ENCODE measurements at places on chromosomes 13 and 19.

DNA sequence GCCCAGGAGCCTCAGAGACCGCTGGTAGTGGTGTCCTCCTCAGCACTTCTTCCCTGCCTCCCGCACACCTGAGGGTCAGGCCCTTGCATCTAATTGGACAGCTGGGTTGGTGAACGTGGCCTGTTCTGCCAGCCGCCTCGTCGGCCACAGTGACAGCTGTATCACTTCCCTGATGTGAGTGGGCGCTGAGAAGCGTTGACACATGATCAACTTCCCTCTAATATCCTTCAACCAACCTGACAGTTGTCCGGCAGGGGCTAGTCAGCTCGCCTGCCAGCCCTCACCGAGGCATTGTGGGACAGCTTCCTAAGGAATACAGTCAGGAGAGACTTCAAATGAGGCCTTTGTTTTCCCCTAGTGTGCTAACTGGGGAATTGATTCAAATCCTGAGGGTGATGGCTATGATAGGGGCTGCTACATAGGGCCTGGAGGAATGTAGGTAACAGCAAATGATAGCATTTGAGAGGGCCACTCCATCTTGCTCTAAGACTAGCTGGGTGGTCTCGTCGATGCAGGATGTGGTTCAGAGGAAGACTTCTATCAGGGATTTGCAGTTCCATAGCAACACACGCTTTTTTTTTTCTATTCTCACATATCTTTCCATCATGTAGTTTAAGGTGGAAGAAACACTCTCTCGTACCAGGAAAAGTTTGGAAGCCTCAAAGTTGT is 230.8 kb downstream of the TSHZ3 start:
- DNase-seq = no peak

DNA sequence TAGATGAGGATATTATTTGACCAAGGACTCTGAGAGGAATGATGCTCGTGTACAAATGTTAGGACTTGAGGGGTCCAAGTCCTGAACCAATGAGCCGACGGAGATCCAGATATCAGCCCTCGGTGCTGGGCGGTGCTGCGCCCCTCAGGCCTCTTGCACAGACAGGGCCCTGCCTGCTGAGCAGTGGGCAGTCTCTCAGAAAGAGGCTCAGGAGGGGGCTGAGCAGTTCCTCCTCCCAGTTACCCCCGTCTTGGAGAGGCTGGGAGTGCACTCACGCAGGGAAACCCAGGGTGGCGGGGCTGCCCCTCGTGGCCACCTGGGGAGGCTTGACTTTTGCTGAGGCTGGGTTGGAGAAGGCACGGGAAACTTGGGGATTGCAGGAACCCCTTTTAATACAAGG is 18.4 kb downstream of the TEX29 start:
- DNase-seq = no peak

DNA sequence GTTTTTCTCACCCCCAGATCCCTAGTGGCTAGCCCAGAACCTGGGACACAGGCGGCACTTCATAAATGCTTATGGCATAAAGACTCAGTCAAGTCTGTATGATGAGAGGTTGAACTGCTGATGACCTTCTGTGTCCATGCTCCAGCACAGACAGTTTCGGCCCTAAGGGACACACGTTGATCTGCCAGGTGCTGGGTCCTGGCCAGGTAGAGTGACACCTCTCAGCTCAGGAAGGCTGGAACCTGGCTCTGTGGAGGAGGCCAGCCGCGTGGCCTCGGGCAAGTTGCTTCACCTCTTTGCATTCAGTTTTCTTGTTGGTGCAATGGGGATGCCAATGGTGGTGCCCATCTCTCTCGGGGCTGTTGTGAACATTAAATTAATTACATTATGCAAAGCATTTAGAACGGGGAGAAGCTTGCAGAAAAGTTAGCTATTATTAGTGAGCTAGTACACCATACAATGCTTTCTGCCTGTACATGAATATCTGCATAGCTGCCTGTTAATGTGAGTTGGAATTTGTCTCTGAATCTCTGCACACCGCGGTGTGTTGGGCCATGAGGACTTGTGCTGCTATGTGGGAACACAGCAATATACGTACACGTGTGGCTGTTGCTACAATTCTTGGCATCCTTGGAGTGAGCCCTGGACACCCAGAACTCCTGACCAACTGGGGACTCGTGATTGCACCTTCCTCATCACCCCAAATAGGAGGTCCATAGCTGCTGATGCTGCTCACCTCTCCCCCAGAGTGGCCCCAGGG is 8.4 kb downstream of the GADD45B start:
- no peak for DNase-seq

DNA sequence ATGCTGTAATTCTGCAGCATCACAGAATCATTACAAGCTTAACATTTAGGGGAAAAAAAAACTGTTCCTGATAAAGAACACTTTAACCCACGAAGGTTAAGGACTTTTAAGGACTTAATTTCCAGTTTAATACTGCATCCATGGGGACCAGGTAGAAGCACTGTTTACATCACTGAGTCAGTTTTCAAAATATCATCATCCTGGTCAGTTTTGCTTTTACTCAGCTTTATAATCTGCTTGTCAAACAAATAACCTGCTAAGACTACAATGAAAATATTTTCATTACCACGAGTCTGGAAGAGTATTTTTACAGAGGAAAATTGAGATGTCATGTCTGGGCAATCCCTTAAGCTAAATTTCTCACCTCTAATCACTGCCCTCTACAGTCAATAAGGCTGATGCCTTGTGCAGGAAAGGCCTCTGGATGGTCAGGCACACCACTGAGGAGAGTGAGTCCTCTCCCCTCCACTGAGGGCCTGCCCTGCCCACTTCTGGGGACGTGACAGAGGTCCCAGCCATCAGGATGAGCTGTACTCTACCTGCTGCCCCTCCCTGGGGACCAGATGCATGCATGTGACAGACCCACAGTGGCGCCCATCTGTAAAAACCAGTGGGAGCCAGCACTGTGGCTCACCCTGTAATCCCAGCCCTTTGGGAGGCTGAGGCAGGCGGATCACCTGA is 31.0 kb downstream of the FOXO1 start:
- no peak for DNase-seq

DNA sequence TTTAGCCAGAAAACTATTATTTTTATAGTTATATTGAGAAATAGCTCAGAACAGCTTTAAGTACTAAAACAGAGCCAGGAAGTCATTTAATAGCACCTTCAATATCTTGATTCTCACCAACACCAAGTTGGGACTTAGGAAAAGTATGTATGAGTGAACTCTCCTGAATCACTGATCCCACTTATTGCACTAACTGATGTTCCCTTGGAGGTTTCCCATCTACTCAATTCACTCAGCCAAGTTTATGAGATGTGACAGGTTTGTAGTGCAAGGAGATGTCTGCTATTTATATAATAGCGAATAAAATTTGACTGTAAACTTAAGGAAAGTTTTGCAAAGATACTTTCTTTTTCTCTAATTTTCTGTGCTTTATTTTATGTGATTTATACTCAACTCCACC is 1147.6 kb upstream of the PCDH20 start:
- DNase-seq = no peak

GRCh38 chr19:52991484-52991883 is 22.2 kb upstream of the ERVV-1 start:
- no peak for DNase-seq

DNA sequence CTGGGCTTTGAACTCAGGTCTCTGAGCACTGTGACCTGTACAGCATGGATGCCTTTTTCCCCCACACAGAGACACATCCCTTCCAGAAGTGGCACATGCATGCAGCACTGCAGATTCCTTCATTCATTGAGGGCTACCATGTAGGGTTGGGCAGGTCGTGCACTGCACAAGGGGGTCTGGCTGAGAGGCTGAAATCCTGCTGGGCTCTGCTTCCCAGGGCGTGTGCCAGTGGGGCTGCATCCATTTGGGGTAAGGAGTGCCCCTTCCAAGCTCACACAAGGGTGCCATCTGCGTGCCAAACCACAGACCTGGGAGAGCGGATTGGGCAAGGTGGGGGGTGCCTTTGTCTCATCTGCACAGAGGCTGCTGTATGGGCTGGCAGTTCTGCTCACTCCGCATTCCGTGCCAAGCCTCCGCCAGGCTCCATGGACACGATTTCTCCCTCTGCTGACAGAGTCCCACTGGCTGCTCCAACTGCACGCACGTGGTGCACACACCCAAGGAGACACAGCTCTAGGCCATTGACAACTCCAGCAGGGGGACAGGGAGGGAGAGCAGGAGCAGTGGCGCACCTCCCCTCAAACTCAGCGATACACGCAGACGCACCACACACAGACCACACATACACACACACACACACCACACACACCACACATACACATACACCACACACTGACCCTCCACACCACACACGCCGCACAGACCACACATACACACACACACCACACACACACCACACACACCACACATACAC is 4.5 kb upstream of the SHISA7 start:
- no peak for DNase-seq

GRCh38 chr19:16360738-16361137 is 36.1 kb downstream of the KLF2 start:
- no peak for DNase-seq
